Activated CD4-positive, alpha-beta T cell treated with anti-CD3 and anti-CD28 coated beads, Interleukin-2, amount 50 U/mL, for 1 hour (primary cell): ENCODE measurements at places on chromosomes 4 and X.

DNA sequence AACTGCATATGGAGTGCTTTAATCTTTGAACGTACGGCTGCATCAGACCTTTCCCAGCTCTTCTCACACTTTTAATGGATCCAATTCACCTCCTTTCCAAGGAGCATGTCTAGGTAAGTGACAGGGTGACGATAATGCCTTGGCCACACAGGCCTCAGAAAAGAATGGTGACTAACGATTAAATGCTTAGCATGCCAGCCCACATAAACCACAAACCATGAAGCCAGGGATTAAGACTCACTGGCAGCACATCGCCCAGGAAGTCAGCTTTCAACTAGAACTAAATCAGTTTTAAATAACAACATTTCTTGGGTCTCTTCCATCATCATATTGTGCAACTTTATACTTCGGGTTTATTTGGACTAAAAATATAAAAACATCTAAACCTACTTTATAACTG is 28.7 kb downstream of the INPP4B start:
- DNase-seq, result no peak

DNA sequence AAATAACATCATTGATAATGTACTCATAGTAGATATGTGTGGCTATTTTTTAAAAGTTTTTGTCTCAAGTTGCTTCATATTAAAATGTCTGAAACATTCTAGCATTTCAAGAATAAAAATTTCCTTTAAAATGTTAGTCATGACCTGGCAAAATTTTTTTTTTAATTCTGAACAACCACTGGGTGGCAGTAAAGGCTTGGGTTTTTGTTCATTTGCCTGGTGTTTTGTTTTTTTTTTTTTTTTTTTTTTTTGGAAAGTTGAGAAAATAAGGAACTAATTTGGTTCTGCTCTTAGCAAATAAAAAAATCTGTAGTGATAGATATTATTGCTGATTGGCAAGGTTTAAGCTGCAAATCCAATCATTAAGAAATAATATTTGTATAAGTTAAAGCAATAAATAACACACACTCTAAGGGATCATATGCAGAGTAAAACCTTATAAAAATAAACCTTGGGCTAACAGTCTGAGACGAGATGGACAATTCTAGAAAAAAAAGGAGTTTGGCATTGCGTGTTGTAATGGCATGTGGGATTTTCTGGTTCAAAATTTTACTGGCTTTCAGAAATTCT is 81.4 kb downstream of the CEP44 start:
- DNase-seq, result no peak

- no peak for DNase-seq
Measured at GRCh38 chr4:41537292-41537890, 566 bp upstream of the LIMCH1 start.

DNA sequence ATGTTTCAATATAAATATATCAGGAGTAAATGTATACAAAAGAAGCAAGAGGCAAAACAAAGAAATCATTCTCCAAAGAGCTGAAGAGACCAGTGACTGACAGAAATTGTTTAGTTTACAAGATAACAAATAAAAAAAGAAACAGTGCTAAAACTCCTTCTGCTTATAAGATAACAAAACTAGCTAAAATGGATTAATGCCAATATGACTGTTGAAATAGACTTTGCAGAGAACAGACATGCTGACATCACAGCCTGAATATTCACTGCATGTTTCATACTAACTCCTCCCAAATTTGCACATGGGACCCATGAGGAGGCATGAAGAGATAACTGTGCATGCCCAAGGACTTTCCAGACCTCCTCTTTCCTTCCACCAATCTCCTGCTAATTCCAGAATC is 6.2 kb upstream of the GABRA4 start:
- no peak for DNase-seq

GRCh38 chr4:59597536-59598329 is 1602.4 kb upstream of the ADGRL3 start:
- DNase-seq, result no peak

DNA sequence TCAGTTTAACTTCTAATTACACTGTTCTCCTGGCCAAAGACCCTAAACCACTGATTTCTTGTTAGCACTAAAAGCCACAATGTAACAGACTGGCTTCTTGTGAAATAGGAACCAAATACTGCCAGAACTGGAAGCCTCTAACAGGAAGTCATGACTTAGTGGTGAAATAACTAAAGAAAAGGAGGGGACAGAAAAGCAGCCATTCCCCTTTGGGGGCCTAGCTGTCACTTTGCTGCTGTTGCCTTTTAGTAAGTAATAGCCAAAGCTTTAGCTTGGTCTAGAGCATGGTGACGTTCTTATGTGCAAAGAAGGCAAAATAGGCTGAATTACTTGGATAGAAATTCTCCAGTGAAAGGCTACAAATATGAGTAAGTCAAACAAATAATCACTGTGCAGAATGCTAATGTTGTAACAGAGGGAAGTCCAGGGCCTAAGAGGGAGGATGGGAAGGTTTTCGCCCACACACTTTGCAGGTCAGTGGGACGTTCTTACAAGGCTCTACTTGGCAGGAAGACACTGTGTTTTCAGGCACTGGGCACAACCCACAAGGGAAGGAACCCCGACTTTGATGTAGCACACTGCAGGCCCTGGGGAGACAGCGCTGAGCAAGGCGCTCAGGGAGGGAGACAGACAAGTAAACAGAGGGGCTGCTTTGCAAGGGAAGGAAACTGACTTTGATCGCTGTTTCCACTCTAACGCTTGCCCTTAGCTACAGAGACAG is 16.7 kb downstream of the GAB3 start:
- peak; percentile 38 for DNase-seq

GRCh38 chr4:60805500-60806313 is 394.4 kb upstream of the ADGRL3 start:
- no peak for DNase-seq

- peak; percentile 58 for DNase-seq
Measured at GRCh38 chrX:8743126-8743732, 11.3 kb upstream of the ANOS1 start.

GRCh38 chr4:140995058-140995457 is 138.2 kb downstream of the RNF150 start:
- DNase-seq, result no peak

DNA sequence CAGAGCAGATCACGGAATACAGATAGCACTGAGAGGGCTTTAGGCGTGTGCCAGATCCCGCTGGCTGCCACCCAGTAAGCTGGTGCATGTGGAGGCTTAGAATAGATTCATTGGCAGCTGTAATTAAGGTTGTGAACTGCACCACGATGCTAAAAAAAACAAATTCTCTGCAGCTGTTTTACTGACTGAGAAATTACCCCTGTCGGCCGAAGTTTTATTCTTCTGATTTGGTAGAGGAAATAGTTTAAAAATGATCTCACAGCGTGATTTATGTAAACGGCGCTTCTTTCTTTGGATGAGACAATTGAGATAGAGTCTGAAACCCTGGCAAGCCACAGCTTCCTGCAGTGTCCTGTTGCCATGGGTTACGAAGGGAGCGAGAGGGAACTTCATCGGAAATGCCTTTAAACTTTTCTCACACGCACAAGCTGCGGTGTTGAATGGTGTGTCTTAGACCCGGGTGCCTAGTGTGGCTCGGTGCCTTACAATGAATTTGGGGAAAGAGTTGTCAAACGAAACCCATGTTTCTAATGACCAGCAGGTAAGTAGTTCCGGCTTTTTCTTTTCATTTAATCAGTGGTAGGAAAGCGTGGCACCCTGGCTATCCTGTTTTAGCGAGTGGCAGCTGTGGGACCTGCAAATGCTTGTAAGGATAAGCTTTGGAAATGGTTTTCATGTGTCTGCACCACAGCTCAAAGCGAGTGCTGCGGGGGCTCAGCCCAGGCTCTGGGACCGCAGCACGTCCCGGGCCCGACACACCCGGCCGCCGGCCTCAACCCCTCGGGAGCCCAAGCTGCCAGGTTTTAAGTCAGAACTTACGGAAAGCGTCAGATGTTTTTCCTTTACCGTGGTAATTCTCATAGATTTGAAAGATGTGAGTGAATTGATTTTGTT is 71.7 kb upstream of the HGFAC start:
- DNase-seq, result no peak

GRCh38 chrX:99242001-99242400 is 1168.1 kb downstream of the PCDH19 start:
- DNase-seq, result no peak

- no peak for DNase-seq
Measured at GRCh38 chr4:138341739-138342415, 99.7 kb upstream of the SLC7A11 start.

GRCh38 chrX:55488006-55488592 is 1.5 kb downstream of the USP51 start:
- DNase-seq, result no peak

- DNase-seq, result no peak
Measured at GRCh38 chr4:13209600-13209999, 274.5 kb downstream of the RAB28 start.

GRCh38 chr4:137635108-137635507 is 102.8 kb upstream of the PCDH18 start:
- DNase-seq, result no peak

DNA sequence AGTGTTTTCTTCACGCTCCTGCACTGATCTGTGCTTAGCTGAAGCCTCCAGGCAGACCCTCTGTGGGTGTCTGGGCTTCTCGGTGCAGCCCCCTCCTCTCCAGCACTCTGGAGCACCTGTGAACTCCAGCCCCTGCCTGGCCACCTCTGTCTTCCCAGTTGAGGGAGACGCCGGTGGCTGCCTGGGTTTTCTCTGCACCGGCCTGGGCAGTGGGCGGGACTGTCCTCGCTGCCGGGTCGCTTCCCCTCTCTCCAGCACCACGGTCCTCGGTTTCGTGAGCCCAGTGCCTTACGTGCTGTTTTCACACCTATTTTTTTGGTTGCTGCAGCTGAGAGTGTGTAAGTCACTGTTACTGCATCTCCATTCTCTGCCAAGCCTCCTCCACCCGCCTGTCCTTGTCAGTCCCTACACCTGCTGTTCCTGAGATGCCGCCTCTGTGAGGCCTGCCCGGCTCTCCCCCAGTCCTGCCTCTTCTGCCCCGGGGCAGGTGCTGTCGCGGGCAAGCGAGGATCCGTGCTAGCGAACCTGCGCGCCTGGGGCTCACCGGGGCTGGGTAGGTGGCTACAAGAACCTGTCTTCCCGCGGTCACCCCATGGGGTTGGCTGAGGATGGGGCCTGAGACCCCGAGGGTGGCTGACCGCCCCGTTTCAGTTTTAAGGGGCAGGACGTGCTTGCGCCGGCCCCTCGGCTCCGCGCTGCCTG is 2.4 kb upstream of the FGFRL1 start:
- DNase-seq, result peak; percentile 38

GRCh38 chr4:78418406-78418805 is 133.2 kb upstream of the ANXA3 start:
- DNase-seq, result no peak

DNA sequence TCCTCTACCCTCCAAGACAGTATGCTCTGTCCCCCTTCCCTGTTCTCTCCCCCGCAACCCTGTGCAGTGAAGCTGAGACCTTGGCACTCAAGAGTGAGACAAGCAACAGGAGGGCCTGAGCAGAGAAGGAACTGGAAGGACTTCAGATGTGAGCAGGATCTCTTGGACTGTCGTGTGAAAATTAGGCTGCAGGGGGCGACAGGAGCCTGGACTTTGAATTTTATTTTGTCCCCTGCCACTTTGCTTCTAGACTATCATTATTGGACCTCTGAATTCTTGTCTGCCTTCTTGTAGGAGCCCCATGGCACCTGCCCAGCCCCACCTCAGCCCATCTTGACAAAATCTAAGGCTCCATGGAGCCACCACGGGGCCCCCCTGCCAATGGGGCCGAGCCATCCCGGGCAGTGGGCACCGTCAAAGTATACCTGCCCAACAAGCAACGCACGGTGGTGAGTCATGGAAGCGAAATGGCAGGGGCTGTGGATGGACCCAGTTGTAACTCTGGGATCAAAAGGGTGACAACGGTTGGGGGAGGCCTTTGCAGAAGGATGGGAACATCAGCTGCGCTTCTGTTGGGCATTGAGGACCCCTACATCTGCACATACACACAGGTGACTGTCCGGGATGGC is 1.7 kb downstream of the ARAF start:
- DNase-seq, result no peak

DNA sequence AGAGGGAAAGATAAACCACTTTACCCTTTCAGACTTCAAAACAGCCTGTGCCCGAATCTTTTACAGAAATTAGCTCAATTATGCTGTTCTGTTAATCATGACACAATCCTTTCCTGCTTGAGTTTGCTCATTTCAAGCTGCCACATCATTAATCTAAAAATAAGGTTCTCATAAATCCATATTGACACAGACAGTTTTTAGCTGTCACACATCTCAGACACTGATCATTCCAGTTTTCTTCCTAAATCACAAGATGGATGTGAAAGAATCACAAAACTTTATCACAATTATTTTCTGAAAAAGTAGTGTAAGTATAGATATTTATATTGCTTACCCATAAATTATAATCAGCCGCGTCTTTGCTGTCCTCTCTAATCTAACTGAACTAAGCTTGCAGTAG is 27.9 kb upstream of the AMELX start:
- DNase-seq, result no peak

DNA sequence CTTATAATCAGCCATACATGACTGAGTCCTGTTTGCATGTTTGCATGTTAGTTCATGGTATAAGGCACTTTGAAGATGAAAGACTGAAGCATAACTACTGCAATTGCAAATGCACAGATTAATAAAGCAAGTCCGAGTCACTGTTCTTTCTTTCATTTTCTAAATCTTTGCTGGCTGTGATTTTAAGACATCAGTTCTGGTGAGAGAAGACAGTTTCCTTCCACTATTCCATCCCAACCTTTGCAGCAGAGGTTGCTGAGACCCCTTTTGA is 28.3 kb downstream of the RASL11B start:
- DNase-seq, result no peak

DNA sequence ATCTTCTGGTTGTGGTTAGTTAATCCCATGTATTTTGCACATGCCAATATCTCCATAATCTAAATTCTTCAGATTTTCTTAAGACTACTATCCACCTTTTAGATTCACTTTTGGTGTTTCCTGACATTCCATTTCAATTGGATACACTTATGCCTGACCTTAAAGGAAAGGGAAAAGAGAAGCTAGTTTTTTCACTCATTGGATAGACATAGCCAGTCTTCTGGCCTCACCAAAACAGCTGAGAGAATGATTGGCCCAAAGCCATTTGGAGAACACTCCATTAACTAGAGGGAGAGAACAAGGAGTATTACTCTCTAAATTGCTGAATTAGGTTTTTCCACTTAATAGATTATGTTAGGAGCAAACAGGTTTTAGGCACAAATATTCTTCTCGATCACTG is 4.0 kb downstream of the PRPS1 start:
- DNase-seq, result no peak
